ENCODE measurements at places on chromosomes 11 and 22. TPM values are rescaled to one million over a fixed set of nuclear protein-coding genes. Genes with fewer than 3 reads are reported as not detected.

- DNase-seq = no peak
- H3K36me3 ChIP-seq = no peaks in the 10 kb centered on the region
- no peak overlapping the region for H3K4me3 ChIP-seq
- no peak overlapping the region for H3K27ac ChIP-seq
Observed at GRCh38 chr22:36415415-36416168, 27.8 kb upstream of the MYH9 start.

GRCh38 chr22:30751529-30751928, 56.9 kb downstream of the OSBP2 start:
- no peak overlapping the region for H3K4me3 ChIP-seq
- no peak overlapping the region for H3K27ac ChIP-seq
- DNase-seq = no peak
- no peaks in the 10 kb centered on the region for H3K36me3 ChIP-seq
- H3K4me1 ChIP-seq = no peaks in the 10 kb centered on the region

GRCh38 chr11:111229604-111230003, 15.9 kb upstream of the POU2AF2 start:
- no peak overlapping the region for H3K27ac ChIP-seq
- H3K4me1 ChIP-seq = peaks cover 12% of the 10 kb centered on the region
- no peak for DNase-seq
- H3K4me3 ChIP-seq = no peak overlapping the region

- no peak for DNase-seq
- no peak overlapping the region for H3K4me3 ChIP-seq
- H3K36me3 ChIP-seq = no peaks in the 10 kb centered on the region
- no peak overlapping the region for H3K27ac ChIP-seq
Observed at GRCh38 chr11:1733009-1733715, 17.2 kb downstream of the IFITM10 start.

MYOD1 gene
- not detected for polyA plus RNA-seq

SPDYC gene
- polyA plus RNA-seq = not detected

TOMM22 gene
- polyA plus RNA-seq = 78.9 TPM

OR8D4 gene
- not detected for polyA plus RNA-seq

Measured in CD4-positive, alpha-beta memory T cell (primary cell).